Articular chondrocyte of knee joint (primary cell): ENCODE measurements at places on chromosomes 16 and 17. TPM values are rescaled to one million over a fixed set of nuclear protein-coding genes. Genes with fewer than 3 reads are reported as not detected.

CHST4 gene
- 0.22 and 0.26 TPM in 2 replicates for total RNA-seq

LGALS9B gene
- not detected in 2 replicates for total RNA-seq

CACNB1 gene
- 6.3 and 8.0 TPM in 2 replicates for total RNA-seq

PRR11 gene
- 72.1 and 254 TPM in 2 replicates for total RNA-seq

ABCC12 gene
- under 0.01 TPM in 1 of 2 replicates, not detected in the other for total RNA-seq

KRTAP1-1 gene
- not detected in 2 replicates for total RNA-seq

ESRP2 gene
- 0.11 and 0.13 TPM in 2 replicates for total RNA-seq

ST6GALNAC2 gene
- total RNA-seq = 0.78 and 1.4 TPM in 2 replicates

CRHR1 gene
- not detected in 2 replicates for total RNA-seq
